ENCODE measurements at places on chromosomes 7 and 10.

GRCh38 chr7:16609842-16610450 lies 35.6 kb downstream of the ANKMY2 start:
- no peak for DNase-seq

GRCh38 chr10:49109669-49110340 lies 5.5 kb downstream of the VSTM4 start:
- DNase-seq: peak; percentile 62

GRCh38 chr10:52652431-52653262 lies 119.9 kb downstream of the MBL2 start:
- DNase-seq: no peak

DNA sequence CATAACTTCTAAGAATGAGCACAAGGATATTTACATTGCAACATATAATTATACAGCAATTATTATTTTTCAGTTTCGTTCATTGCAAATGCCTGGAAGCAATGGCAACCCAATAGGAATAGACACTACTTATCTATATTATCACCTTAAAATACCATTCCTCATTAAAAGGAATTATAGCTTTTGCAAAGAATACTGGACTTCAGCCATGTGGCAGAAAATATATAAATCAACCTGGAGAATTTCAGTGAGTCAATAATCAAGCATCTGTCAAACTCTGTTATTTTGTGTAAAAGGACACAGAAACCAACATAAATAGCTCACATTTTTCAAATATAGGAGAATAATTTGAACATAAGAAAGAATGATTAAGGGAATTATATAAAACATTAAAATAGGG lies 96.1 kb upstream of the SEMA3C start:
- no peak for DNase-seq

DNA sequence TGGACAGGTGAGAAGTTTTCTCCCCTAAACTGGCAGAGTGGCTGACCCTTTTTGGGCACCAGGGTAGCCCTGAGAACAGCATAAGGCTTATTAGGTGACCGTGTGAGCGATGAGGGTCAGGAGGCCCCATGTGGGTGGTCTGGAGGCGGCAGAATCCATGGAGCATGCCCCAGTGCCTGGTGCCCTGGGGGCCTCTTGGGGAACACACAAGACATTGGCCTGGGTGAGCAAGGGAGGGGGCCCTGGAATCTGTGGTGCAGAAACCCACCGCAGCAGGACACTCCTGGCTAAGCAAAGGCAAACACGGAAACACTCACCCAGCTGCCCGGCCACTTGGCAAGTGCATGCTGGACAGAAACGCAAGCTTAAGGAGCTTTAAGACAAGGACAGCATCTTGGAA lies 29.5 kb downstream of the YKT6 start:
- no peak for DNase-seq

DNA sequence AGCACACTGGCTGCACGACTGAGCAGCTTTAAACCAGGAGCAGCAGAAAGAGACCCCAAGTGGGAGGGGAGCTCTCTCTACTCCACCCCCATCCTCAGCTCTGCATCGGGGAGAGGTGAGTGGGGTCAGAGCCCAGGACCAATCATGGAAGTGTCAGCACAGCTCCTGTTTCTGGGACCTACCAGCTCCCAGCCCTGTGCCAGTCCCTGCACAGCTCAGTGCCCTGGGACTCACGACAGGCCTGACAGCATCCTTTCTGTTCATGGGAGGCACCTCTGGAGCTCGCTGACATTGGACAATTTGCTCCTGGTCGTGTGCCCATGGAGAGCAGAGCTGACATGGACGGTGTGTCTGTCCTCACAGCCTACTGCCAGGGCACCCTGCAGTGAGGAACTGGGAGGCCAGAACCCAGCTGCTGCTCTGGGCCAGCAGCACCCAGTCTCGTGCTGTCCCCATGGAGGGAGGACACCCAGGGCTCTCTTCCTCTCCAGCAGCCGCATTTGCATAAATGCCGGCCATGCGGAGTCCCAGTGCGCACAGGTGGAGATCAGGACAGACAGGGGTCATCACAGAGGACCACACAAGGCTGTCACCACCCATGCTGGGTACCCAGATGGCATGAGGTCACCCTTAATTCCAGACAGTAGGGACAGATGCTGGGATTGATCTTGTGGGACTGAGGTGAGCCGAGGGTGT lies 45.9 kb upstream of the MSMB start:
- no peak for DNase-seq

GRCh38 chr10:82811621-82812020 lies 936.6 kb downstream of the NRG3 start:
- DNase-seq: no peak

GRCh38 chr7:90897961-90898469 lies 301.9 kb downstream of the CDK14 start:
- no peak for DNase-seq

DNA sequence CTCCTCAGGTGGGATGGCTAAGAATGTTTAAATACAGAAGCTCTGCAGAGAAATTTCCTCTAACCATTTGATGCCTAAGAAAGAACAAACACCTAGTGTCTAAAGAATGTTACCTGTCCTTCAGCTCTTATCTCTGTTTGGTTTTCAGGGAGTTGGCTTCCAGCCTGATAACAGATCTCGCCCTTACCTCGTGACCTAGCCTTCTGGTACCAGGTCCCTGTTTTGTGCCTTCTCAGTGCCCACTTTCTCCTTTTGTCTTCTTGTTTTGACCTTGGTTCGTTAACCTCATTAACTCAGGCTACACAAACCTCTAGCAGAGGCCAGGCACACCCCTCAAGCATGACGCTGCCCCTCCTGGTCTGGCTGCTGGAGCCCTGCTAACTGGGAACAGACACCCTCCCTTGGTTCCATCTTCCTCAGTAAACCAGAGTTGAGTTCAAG lies 16.1 kb upstream of the RAB11FIP2 start:
- DNase-seq: no peak

- DNase-seq: no peak
These were observed 21.9 kb upstream of the GATAD1 start for GRCh38 chr7:92425311-92425947.

DNA sequence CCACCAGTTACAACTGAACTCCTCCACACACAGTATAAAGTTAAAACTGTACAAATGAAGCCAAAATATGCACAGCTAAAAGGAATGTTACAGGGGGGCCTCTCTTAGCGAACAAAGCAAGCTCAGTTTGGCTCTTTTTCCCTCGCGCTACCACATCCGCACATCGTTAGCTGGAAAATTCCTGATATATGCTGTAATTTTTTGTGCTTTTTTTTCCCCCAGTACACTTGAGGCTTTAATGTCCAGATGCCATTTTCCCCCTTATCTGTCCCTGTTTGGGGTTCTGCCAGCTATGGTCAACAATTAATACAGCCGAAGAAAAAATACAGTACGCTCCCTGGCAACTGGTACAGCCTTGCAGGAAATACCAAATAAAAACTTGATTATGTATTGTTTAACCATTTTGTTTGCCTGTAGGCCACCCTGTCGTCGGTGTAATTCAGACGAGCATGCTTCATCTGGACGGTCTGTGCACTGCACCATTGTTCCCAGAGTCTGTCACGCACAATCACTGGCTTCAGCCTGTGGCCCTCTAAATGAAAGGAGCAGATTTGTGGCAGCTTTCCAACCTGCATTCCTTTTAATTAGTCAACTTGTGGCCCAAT lies 108.1 kb upstream of the FAM133B start:
- peak; percentile 16 for DNase-seq

DNA sequence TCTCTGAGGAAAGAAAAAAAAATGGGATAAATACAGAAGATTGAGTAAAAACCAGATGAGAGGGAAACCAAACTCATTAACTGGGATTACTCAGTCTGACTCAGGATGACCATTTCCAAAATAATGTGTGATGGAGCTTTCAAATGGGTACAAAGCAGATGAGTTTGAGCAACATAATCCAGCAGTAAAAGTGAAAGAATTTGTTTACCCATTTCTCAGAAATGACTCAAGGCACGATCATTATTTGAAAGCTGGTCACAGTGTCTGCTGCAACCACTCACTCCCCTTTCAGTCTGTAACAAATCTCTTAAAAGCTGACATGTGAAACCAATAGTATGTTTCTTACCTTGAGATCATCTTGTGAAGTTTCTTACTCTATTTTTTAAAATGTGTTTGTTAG lies 104.7 kb upstream of the KLF14 start:
- DNase-seq: no peak

DNA sequence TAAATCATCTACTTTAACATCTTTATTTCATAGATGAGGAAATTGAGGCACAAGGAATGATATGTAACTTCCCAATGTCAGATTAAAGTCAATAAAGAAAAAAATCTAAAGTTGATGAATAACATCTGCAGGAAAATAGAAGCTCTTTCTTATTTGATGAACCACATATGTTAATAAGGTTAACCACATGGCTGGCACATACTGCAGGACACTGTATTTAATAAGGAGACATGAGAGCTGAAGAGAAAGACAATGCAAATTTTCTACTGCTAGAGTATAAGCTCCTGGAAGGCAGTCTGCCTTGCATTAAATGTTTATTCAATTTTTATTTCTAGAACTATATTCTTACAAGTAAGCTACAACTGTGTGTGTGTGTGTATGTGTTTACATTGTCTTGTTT lies 4.4 kb downstream of the RAB11FIP2 start:
- no peak for DNase-seq

GRCh38 chr10:104641187-104641936 lies at the start of gene SORCS3:
TSS of gene SORCS3 (plus strand) at chr10:104641290.
- no peak for DNase-seq

DNA sequence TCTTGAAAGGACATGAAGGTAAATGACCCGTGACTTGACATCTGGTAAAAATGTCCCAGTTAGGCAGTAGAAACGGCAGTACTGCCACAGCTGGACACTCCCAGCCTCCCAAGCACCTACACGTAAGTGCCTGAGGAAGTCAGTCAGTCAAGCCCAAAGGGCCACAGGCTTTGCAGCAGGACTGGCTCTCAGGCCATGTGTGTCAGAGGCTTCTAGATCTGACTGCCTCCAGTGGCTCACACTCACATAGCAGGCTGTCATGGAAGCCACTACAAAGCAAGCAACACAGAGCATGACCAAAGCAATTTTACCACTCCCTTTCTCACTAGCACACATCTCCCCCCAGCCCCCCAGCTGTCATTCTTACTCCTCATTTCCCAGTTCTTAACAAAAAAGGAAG lies 17.8 kb upstream of the CCNJ start:
- DNase-seq: no peak

DNA sequence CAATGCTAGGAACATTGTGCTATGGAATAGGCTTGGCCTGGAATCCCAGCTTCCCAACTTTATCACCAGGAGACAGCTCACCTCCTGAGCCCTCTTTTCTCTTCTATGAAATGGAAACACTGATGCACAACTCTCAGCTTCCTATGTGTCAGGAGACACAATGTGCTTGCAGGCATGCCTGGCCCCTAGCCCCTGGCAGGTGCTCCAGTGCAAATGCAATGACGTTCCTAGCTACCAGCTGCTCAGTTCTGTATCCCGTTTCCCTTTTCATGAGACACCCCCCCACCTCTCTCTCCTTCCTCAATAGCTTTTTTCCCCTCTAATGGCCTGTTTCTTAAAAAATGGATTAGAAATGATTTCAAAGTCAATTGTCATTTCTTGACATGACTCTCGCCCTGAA lies 30.7 kb downstream of the HABP2 start:
- no peak for DNase-seq
